Daoy (cell line): ENCODE measurements at places on chromosomes 7 and 10.

- no peak for DNase-seq
Measured at GRCh38 chr7:71509381-71509780, 377.4 kb downstream of the GALNT17 start.

DNA sequence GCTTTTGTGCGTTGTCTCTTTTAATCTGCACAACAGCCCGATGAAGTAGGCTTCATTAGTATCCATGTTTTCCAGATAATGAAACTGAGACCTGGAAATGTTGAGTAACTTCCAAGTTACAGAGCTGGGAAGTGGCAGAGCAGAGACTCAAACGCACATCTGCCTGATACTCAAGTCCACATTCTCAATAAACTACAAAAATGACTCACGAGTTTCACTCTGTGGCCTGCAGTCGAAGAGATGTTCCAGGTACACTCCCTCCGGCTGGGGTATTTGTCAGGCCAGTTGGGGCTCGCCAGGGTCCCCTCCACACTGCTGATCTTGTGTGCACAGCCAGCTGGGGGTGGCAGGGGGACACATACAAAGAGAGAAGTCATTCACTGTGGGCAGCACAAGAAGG is 17.7 kb upstream of the OPALIN start:
- DNase-seq = no peak

DNA sequence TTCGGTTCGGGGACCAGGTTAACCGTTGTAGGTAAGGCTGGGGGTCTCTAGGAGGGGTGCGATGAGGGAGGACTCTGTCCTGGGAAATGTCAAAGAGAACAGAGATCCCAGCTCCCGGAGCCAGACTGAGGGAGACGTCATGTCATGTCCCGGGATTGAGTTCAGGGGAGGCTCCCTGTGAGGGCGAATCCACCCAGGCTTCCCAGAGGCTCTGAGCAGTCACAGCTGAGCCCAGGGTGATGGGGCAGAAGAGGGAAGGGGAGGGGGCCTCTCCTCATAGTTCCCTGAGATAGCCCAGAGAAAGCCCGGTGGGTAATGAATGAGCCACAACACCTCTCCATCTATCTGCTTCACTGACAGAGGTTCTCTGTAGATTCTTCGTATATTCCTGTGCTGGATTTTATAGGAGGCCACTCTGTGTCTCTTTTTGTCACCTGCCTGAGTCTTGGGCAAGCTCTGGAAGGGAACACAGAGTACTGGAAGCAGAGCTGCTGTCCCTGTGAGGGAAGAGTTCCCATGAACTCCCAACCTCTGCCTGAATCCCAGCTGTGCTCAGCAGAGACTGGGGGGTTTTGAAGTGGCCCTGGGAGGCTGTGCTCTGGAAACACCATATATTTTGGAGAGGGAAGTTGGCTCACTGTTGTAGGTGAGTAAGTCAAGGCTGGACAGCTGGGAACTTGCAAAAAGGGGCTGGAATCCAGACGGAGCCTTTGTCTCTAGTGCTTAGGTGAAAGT is 16.4 kb downstream of the PRSS2 start:
- DNase-seq = no peak

- DNase-seq = no peak
Measured at GRCh38 chr7:39620486-39620885, 2.9 kb upstream of the RALA start.

DNA sequence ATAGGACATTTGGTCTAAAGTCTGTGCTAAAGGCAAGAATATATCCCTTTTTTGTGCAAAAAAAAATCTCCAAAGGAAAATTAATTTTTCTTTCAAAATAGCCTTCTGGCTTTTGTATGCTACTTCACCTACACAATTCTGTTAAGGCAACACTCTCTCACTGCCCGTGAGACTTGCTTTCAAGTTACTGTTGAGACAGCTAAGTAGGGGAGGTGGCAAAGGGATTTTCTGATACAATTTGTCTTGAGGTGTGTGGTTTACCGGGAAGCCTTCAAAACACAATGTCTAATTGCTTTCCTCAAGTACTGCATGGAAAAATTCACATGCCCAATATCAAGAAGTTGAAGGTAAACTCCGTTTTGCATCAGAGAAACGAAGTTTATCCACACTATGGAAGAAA is 50.8 kb upstream of the RSU1 start:
- no peak for DNase-seq

GRCh38 chr7:100130608-100131453 is 4.1 kb downstream of the MBLAC1 start:
- peak; percentile 88 for DNase-seq

GRCh38 chr7:69402696-69403095 is 195.6 kb upstream of the AUTS2 start:
- DNase-seq = no peak

- peak; percentile 88 for DNase-seq
Measured at GRCh38 chr7:47254081-47254977, 327.6 kb downstream of the TNS3 start.

DNA sequence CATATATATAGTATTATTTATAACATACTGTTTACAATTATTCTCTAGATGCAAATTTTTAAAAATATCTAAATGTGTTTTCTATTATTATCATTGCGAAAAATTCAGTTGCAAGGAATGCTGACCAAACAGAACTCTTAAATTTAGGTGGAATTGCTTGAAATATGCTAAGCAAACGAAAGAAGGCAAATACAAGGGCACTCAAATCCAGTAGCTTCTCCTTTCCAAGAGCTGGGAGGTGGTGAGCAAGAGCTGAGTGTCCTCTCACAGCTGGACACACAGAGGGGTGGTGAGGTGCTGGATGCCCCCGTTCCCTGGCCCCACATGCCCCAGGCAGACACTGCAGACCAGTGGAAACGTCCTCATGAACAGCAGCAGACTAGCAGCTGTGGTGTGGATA is 166.0 kb downstream of the TAX1BP1 start:
- no peak for DNase-seq

DNA sequence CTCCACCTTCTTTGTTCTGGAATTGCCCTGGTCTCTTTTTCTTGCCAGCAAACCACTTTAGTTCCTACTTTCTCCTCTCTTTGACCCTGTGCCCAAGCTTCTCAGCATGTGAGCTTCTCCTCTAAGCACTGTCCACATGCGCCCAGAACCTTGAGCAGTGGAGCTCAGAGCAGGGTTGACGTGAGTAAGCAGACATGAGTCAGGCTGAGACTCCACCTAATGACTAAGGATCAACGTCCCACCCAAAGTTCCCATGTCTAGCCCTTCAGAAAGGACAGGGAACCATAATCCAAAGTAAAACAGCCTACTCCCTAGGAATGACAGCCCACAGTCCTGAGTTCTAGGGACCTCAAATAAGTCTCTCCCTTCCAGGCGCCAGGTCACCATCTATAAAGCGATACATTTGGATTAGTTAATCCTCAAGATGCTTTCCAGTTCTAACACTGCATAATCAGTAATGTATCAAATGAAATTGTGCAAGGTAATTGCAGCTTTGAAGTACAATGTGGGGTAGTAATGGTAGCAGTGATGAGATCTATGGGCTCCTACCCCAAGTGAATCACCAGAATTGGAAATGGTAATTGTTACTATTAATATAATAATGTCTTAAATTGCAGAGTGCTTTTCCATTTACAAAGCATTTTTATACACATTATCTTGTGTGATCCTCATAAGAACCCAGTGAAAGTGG is 44.5 kb downstream of the KCNMA1 start:
- peak; percentile 93 for DNase-seq

DNA sequence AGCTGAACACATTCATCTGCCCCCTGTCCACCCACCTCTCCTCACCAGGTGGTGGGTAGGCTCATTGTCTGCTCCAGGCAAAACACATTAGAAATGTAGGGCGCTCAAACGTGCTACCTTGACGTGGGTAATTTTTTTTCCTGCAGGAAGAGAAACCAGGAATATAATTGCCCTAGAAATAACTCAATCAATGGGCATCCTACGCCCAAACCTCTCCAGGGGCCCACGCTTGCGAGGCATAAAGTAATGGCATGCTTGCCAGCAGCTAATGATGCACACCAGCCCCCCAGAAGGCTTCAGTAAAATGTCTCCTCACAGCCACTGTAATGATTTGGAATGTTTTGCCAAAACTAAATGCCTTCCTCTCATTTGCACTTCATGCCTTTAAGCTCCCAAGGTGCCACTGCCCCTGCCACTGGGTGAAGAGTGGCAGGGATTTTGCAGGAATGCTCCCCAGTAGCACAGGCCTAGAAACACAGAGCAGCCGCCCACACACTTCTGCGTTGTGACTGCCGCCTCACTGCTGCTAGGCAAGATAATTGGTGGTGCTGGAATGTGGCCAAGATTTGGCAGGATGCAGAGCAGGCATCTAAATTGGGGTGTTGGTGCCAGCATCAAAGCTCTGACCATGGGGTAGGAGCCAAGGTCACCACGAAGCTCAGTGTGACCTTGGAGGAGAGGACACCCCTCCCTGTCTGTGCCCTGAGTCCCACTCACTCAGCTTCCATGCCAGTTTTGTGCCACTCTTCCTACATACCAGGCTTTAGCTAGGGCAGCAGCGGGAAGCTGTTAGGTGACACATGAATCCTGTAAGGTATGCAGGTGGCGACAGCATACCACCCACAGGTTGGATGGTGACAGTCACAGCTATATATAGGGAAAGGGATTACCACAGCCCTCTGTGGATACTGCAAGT is 48.7 kb upstream of the PPP1R3C start:
- peak; percentile 49 for DNase-seq

GRCh38 chr10:24617771-24618396 is 105.8 kb downstream of the ARHGAP21 start:
- DNase-seq = peak; percentile 39

GRCh38 chr7:74071121-74071520 is 12.5 kb upstream of the LIMK1 start:
- no peak for DNase-seq

GRCh38 chr10:95784279-95784913 is 28.4 kb downstream of the ENTPD1 start:
- no peak for DNase-seq

GRCh38 chr7:117489911-117490310 is 10.1 kb downstream of the CFTR start:
- no peak for DNase-seq

DNA sequence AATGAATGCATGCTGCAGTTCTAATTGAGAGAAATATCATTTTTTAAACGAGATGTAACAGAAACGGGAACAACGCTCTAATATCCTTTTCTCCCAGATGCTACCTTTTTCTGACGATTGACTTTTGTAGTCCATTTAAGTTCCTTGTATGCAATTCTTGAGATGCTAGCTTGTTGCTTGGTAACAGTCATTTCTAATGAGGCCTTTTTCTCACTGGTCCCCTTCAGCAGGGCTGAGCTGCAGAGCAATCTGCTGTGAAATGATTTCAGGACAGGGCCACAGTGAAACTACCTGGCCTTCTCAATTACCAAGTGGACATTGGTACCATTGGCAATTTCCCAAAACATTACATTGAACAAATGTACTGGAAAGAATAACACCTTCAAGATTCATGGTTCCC is 26.2 kb upstream of the FOXK1 start:
- DNase-seq = no peak

DNA sequence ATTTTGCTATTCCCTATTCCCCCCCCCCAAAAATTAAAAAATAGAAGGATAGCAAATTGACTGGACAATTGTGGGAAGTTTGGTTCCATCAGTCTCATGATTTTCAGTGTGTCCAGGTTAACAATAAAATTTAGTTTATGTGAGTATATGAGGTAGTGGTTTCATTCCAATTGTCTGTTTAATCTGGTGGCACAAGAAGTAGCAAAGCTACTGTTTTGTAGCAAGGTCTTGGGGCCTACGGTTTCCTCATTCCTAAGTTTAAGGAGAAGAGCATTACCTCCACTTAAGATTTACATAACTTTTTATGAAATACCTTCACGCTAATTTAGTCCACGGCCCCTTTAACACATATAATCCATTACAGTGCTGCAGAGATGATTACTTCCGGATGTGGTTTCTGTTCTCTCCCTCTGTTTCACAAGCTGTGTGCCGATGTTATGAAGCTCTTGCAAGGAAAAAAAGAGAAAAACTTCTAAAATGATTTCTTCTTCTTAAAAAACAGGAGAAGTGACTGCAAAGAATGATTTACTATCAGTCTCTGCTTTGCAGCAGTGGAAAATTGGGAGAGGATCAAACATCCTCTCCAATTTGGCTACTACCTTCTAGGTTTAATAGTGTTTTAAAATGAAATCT is 32.7 kb upstream of the NPVF start:
- peak; percentile 70 for DNase-seq

DNA sequence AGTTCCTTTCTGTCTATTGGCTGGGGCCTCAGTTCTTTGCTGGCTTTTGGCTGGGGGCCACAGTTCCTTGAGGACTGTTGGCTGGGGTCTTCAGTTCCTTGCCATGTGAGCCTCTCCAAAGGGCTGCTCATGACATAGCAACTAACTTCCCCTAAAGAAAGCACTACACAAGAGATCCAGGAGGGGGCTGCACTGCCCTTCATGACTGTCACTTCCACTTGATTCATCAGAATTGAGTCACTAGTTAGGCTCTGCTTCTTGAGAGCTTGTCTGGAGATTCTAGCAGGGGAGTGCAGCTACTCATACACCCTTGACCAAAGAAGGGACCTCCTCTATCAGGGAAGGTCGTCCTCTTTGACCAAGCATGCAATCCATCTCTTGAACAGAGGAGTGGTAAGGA is 38.0 kb upstream of the MKX start:
- peak; percentile 44 for DNase-seq

DNA sequence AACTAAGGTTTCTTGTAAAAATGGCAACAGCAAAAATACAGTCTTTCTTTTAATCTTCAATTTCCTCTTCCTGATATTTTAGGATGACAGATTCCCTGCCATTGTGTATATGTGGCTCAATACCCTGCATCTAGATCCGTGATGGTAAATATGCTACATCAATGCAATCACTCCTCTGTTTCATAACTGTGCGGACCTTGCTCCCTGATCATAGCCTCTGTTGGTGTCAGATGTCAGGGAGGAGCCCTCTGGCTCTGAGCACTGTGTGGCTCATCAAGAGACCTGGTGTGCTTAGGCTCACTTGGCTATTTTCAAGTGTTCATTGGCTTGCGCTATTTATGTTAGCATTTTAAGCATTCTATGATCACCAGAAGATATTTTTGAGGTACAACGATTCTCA is 33.0 kb upstream of the AGR3 start:
- peak; percentile 44 for DNase-seq

GRCh38 chr10:93757801-93758507 is at the start of gene LGI1:
TSS of gene LGI1 (plus strand) at chr10:93757936. CDS start at chr10:93758145, 209 bp downstream.
- DNase-seq = no peak

DNA sequence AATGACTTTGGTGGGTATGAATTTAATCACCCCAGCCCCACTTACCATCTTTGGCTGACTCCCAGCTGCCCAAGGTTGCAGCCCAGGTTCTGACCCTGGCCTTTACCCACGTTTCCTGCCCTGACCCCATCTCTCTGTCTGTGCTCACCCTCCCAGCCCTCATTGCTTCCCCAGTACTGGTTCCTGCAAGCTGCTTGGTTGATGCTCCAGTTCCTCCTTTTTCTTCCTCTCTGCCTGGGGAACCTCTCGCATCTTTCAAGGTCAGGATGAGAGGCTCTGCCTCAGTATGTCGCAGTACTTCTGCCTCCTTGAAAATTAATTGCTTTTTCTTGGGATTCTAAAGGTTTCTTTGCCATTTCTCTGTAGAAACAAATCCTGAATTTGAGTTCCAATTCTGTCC is 263.8 kb upstream of the ZNF32 start:
- no peak for DNase-seq

- DNase-seq = no peak
Measured at GRCh38 chr7:36984710-36985312, 260.5 kb upstream of the AOAH start.

- peak; percentile 21 for DNase-seq
Measured at GRCh38 chr10:92760609-92761008, 70.9 kb downstream of the HHEX start.
